Stimulated activated CD4-positive, alpha-beta T cell treated with anti-CD3 and anti-CD28 coated beads, Interleukin-12 subunit alpha, Interleukin-12 subunit beta, amount 100 ng/mL, for 4 hours (primary cell): ENCODE measurements at places on chromosomes 1 and 21.

- no peak for DNase-seq
Observed at GRCh38 chr1:65044411-65044810, 78.1 kb upstream of the JAK1 start.

- DNase-seq = no peak
Observed at GRCh38 chr1:116066868-116067565, 44.2 kb upstream of the MAB21L3 start.

DNA sequence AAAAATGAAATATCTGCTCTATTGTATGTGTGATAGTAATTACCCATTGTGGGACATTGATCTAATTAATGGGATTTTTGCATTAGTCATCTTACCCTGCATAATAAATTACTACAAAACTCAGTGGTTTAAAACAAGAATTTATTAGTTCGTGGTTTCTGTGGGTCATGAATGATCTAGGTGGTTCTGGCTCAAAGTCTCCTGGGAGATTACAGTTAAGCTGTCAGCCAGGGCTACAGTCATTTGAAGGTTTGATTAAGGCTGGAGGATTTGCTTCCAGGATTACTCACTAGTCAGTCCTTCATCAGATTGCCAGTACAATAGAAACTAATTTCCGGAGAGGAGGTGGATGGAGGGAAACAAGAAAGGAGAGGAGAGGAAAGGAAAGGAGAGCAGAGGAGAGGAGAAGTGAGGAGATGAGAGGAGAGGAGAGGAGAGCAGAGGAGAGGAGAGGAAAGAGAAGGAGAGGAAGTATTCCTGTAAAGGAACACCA is 60.4 kb upstream of the TNFSF4 start:
- DNase-seq = no peak

GRCh38 chr1:11780380-11781147 is 18.6 kb downstream of the C1orf167 start:
- no peak for DNase-seq

DNA sequence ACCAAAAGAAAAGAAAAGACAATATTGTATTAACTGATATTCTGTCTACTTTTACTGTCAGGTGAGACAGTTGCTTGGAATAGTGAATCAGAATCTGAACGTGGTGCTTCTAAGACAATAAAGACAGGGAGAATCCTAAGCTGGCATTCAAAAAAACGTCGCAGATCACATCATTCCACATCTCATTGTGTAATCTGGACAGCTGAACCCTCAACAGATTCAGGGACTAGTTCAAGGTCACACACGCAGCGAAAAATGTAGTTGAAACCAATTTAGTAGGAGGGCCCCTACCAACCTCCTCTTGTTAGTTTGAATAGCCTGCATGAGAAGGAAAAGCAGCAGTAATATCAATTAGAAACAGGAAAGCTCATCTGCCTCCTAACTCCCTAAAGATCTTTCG is 46.4 kb upstream of the KRTAP19-8 start:
- no peak for DNase-seq

- no peak for DNase-seq
Observed at GRCh38 chr1:117049857-117050256, 10.3 kb upstream of the TTF2 start.

- DNase-seq = no peak
Observed at GRCh38 chr1:26122988-26123973, 11.7 kb downstream of the PDIK1L start.

DNA sequence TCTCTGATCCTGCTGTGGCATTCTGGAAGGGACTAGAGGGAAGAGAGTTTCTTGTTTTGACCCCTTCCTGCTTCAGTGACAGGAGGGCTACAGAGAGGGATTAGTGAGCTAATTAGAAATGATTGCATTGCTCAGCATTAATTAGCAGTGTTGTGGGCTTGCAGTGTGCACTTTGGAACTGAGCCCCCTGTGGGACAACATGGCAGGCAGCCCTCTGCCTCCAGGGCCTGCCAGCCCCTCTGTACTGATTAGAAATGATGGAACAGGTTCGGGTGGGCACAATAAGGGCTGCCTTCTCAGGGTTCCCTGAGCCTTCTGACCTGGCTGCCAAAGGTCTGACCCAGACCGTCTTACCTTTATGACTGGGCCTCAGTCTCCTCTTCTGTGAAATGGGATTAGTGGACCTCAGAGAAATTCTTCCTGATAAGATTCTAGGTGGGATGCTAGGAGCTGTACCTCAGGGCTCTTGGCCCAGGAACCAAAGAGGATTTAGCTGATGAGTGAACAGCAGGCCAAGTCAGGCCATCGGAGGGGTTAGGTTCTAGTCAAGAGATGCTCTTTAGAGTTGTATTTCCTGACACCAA is 39.6 kb downstream of the TMEM53 start:
- no peak for DNase-seq

GRCh38 chr21:42433946-42434551 is 30.3 kb downstream of the UBASH3A start:
- DNase-seq = no peak

- no peak for DNase-seq
Observed at GRCh38 chr1:153662269-153662668, 3.8 kb downstream of the SNAPIN start.

DNA sequence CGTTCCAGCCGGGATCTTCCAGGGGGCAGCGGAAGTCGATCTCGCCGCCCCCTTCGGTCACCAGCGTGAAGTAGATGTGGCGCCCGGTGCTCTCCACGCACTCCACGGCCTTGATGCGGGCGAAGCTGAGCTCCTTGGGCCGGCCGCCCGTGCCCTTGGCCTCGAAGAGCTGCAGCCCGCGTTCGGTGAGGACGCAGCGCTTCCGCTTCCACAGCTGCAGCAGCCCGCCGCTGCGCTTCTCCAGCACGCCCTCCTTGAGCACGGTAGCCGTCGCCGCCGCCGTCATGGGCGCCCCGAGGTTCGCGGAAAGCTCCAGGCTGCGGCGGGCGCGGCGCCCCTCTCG is 516 bp downstream of the PHLDA3 start:
- DNase-seq = no peak

- no peak for DNase-seq
Observed at GRCh38 chr1:245516284-245516759, 361.5 kb downstream of the KIF26B start.

GRCh38 chr1:158025576-158026230 is 32.3 kb downstream of the KIRREL1 start:
- DNase-seq = no peak

GRCh38 chr1:16938351-16939321 is 16.9 kb downstream of the CROCC start:
- no peak for DNase-seq

DNA sequence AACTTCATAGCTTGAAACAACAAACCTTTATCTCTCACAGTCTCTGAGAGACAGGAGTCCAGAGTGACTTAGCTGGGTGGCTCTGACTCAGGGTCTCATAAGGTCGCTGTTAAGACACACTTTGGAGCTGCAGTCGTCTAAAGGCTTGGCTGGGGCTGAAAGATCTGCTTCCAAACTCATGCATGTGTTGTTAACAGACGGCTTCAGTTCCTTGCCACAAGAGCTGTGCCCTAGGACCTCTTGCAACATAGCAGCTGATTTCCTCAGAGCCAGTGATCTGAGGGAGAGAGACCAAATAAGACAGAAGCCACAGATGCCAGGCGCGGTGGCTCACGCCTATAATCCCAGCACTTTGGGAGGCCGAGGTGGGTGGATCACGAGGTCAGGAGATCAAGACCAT is 176.8 kb downstream of the DISC1 start:
- DNase-seq = no peak

- no peak for DNase-seq
Observed at GRCh38 chr1:224637515-224637914, 21.4 kb downstream of the CNIH3 start.

- DNase-seq = no peak
Observed at GRCh38 chr1:192601567-192601966, 26.0 kb downstream of the RGS1 start.

- DNase-seq = no peak
Observed at GRCh38 chr21:44589586-44590305, 2.6 kb downstream of the KRTAP10-6 start.

GRCh38 chr1:196376630-196377328 is 231.5 kb downstream of the KCNT2 start:
- no peak for DNase-seq

- no peak for DNase-seq
Observed at GRCh38 chr1:12201352-12202189, 28.3 kb upstream of the VPS13D start.

DNA sequence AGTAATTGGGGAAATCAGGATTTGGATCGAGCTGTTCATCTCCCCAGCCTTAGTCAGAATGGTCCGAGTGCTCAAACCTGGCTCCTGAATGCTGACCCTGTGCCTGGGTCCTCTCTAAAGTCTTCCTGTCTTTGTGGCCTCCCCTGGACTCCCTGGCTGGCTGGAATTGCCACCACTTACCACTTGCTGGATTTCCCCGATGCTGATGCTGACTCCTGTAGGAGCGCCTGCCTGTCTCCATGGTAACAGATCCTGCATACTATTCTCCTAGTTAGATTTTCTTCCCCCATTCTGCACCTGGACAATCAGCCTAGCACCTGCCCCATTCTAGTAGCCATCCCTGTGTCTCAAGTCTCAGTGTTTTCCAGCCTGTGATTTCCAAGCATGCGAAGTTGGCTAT is 382.2 kb upstream of the ESRRG start:
- no peak for DNase-seq

DNA sequence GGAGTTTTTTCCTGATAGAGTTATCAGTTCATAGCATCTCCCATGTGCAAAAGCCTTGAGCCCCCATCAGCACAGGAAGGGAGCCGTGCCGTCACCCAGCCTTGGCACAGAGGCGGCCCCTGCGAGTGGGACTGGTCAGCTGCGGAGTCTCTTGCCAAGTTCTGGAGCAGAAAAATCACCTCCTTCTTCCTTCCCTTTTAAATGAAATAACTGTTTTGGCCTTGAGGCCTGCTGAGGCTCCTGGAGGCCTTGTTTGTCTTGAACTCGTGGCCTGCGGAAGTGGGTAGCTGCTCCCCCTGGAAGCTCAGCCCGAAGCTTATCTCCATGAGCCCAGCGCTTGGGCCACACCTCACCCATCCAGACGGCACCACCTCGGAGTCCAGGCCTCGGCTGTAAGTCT is 145.7 kb upstream of the TMEM51 start:
- no peak for DNase-seq

DNA sequence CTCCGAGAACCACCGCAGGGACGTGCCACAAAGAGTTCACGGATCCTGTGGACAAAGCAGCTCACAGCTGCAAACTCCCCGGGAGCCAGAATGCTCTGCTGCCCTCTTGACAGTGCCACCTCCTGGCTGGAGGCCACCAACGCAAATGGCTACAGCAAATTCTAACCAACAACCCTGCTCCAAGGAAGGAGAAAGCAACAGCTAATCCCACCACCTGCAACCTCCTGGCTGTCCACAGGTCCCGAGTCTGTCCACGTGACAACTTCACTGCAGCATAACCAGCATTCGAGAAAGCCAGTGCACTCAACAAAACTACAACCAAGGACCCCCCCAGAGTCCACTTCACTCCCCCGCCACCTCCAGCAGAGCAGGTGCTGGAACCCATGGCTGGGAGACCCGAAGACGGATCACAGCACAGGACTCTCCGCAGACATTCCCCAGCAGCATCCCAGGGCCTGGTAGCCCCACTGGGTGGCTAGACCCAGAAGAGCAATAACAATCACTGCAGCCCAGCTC is 17.3 kb downstream of the POFUT2 start:
- DNase-seq = no peak

GRCh38 chr1:24765308-24765988 is 20.2 kb downstream of the CLIC4 start:
- no peak for DNase-seq

DNA sequence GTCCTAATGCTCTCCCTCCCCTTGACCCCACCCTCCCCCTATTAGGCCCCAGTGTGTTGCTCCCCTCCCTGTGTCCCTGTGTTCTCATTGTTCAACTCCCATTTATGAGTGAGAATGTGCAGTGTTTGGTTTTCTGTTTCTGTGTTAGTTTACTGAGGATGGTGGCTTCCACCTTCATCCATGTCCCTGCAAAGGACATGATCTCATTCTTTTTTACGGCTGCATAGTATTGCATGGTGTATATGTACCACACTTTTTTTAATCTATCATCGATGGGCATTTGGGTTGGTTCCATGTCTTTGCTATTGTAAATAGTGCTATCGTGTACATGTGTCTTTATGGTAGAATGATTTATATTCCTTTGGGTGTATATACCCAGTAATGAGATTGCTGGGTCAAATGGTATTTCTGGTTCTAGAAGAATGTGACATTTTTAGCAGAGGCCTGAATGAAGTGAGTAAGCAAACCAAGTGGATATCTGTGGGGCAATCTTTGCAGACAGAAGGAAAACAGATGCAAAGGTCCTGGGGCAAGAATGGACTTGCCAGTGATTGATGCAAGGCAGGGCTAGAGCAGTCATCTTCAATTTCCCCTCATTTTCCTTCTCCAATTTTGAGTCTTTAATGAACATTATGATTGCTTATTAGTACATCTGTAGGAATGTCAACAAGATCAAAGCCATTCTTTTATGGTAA is 50.2 kb downstream of the UBE4B start:
- no peak for DNase-seq

GRCh38 chr1:37994886-37995566 is 5.2 kb upstream of the SF3A3 start:
- DNase-seq = no peak

DNA sequence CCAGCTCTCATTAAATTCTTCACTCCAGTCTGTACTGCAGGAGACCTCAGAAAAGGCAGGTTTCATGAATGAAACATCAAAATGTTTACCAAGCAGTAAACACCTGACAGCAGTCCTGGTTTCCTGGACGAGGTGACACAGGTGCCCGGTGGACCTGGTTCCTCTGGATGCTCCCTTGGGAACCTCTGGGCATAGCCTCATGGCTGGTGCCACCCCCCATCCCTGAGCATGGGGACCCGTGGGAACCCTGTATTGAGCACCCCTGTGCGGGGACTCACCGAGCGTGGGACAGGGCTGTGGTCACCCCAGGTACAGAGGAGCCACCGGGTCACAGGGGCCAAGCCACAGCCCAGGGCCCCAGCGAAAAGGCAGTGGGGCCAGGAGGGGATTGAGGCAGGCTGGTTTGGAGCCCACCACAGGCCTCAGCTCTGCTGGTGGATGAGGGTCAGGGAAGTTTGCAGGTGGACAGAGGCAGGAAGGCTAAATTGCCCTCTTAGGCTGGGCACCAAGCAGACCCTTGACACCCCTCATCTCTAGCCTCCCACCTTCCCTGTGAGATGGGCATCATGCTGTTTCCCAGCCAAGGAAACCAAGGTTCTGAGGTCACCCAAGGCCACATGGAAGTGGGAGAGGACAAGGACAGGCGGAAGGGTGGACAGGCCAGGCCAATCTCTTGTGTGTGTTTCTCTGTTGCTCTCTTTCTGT is 158.4 kb downstream of the PTPRU start:
- no peak for DNase-seq
